ENCODE measurements at places on chromosomes 1 and 21. TPM values are rescaled to one million over a fixed set of nuclear protein-coding genes. Genes with fewer than 3 reads are reported as not detected.

The CAPN8 gene
- polyA plus RNA-seq: not detected

The CD53 gene
- polyA plus RNA-seq: 18.4 TPM

The ELAPOR1 gene
- 0.13 TPM for polyA plus RNA-seq

The ZNF683 gene
- not detected for polyA plus RNA-seq

The GPX7 gene
- 3.9 TPM for polyA plus RNA-seq

The DTL gene
- 0.33 TPM for polyA plus RNA-seq

The RRAGC gene
- polyA plus RNA-seq: 6.7 TPM

The LCE3D gene
- not detected for polyA plus RNA-seq

The SYCP1 gene
- not detected for polyA plus RNA-seq

The RBM11 gene
- 0.13 TPM for polyA plus RNA-seq

The GIPC2 gene
- 3.7 TPM for polyA plus RNA-seq

The ACTRT2 gene
- polyA plus RNA-seq: not detected

The FAM163A gene
- polyA plus RNA-seq: not detected

The PLA2G5 gene
- 2.3 TPM for polyA plus RNA-seq

The NCF2 gene
- 1.2 TPM for polyA plus RNA-seq

The PTPRC gene
- polyA plus RNA-seq: 7.3 TPM

The CFHR3 gene
- 94.2 TPM for polyA plus RNA-seq

The PPM1J gene
- polyA plus RNA-seq: not detected

The TSTD1 gene
- polyA plus RNA-seq: 45.9 TPM

The OR14K1 gene
- not detected for polyA plus RNA-seq

The SH2D5 gene
- not detected for polyA plus RNA-seq

The MDM4 gene
- polyA plus RNA-seq: 1.4 TPM

The TMPRSS2 gene
- 4.6 TPM for polyA plus RNA-seq

The TNFRSF18 gene
- 0.17 TPM for polyA plus RNA-seq

The HFM1 gene
- polyA plus RNA-seq: 0.42 TPM

The TAF12 gene
- 9.7 TPM for polyA plus RNA-seq

The NTMT2 gene
- not detected for polyA plus RNA-seq

The ARHGEF2 gene
- 6.4 TPM for polyA plus RNA-seq

The KCNN3 gene
- polyA plus RNA-seq: 0.68 TPM

The CCDC181 gene
- polyA plus RNA-seq: 0.02 TPM

The RBBP5 gene
- 4.6 TPM for polyA plus RNA-seq

The SON gene
- polyA plus RNA-seq: 264 TPM

The LYPD8 gene
- not detected for polyA plus RNA-seq

The CELF3 gene
- not detected for polyA plus RNA-seq

The SYPL2 gene
- 4.7 TPM for polyA plus RNA-seq

The OR6N1 gene
- not detected for polyA plus RNA-seq

The INAVA gene
- polyA plus RNA-seq: 0.32 TPM

The EXTL1 gene
- polyA plus RNA-seq: not detected

The HMGCS2 gene
- polyA plus RNA-seq: 944 TPM

The PDE4B gene
- polyA plus RNA-seq: 1.9 TPM

The TRIM63 gene
- polyA plus RNA-seq: not detected

The OLIG2 gene
- polyA plus RNA-seq: not detected

The C1QB gene
- 93.9 TPM for polyA plus RNA-seq

The FLG gene
- polyA plus RNA-seq: 0.06 TPM

The CNIH3 gene
- polyA plus RNA-seq: 0.88 TPM

The LRRC53 gene
- not detected for polyA plus RNA-seq

The LRRC38 gene
- polyA plus RNA-seq: not detected
